NCI-H748 treated with DMSO at 0.1 percent for 48 hours (cell line): ENCODE measurements at places on chromosomes 1 and 21.

DNA sequence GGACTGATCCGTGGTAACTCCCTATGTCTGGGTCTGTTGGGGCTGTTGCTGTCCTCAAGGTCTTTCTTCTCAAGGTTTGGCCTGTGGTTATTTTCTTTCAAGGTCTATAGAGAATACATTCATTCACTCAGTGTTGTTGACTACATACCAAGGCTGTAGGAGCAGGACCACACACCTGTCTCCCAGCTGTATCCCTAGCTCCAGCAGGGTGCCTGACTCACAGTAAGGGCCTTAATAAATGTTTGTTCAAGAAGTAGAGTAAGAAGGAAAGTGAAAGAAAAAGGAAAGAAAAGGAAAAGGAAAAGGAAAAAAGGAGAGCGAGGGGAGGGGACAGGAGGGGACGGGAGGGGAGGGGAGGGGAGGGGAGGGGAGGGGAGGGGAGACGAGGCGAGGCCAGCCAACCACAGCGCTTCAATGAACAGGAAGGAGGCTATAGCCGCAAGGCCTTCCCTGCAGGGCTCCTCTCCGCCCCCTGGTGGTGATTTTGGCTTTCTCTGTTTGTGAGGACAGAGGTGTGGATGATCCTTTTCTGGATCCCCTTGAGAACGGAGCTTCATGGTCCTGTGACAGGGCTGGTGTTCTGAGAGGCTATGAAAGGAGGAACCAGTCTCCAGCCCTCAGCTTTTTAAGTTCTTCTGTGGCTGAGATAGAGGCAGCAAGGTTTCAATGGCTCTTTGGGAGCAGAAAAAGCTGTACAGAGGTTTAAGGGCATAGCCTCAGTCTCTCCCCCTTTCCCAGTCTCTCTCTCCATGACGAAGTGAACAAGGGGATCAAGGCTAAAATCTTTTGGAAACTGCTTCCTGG, 30.6 kb upstream of the LCE5A start:
- DNase-seq = no peak

DNA sequence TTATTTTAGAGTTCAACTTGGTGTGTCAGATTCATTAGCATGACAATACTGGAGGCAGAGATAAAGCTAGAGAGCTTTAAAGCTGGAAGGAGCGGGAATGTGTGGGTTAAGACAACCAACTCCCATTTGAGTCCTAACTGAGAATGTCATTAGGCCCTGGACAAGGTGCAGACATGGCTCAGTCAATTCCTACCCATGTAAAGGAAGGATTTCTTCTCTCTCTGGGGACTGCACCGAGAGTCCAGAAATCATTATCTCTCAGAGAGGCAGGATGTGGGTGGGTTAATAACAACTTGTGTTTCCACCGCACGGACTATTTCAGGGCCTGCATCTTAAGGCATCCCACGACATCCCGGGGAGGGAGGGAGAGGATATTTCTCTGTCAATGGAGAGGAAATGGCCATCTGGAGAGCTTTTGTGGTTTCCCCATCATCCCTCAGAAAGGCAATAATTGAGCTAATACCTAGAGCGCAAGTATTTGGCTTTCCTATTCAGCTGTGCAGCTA, 46.7 kb upstream of the SARS1 start:
- DNase-seq = no peak

DNA sequence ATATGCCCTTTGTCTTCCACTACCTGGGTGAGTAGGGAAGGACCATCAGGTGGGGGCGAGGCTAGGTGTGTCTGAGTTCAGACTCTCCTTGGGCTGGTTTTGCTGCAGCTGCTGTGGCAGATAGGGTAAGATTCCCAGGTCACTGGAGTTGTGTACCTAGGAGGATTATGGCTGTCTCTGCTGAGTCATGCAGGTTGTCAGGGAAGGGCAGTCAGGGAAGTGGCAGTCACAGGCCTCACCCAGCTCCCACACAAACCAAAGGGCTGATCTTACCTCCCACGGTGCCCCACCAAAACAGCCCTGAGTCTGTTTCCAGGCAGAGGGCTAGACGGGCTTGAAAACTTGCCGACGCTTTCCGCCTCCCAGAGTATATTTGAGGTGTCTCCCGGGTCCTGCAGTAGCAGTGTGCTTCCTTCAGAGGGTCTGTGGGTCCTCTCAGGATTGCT, 201.6 kb upstream of the PLXNA2 start:
- DNase-seq = no peak

- no peak for DNase-seq
These were observed 89.3 kb downstream of the CDC14A start for GRCh38 chr1:100441651-100442050.

DNA sequence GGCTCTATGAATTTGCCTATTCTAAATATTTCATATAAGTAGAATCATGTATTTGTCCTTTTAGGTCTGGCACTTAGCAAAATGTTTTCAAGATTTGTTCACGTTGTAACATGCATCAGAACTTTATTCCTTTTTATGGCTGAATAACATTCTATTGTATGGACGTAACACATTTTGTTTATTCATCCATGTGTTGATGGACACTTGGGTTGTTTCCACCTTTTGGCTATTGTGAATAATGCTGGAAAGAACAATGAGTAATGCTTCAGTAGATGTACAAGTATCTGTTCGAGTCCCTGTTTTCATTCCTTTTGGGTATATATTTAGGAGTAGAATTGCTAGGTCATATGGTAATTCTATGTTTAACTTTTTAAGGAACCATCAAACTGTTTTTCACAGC, 24.7 kb downstream of the SLC35A3 start:
- DNase-seq = no peak

DNA sequence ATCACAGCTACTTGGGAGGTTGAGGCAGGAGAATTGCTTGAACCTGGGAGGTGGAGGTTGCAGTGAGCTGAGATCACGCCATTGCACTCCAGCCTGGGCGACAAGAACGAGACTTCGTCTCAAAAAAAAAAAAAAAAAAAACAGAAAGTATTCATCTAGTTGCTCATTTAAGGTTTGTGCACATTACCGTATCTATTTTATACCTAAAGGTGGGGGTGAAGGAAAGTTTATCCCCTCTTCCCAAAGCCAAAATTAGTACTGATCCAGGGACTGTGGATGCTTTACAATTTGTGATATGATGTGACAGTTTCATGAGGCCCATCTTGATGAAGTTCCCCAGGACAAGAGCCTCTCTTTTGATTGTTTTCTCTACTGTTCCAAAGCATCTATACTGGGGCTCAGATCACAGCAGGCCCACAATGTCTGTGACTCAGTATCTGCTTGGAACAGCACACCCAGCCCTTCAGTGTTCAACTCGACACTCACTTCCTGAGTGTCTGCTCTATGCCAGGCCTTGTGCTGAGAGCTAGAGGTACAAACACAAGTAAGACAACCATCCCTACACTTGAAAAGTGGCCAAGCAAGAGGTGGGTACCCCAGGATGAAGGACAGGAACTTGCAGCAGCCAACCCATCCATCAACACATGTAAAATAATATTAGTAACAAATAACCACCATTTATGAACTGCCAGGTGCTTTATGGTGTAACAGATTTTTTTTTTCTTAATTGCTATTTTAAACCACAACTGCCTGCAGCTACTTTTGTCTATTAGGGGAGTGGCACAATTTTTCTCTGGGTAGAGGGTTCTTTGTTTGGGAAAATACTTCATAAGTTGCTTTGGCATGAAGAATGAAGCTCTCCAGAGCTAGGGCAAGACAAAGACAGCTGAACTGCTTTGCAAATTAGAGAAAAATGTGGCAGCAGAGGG, 29.0 kb upstream of the KHDRBS1 start:
- no peak for DNase-seq

GRCh38 chr1:199684686-199685273, 342.7 kb upstream of the NR5A2 start:
- DNase-seq = peak; percentile 76

- DNase-seq = no peak
These were observed 167.3 kb downstream of the KAZN start for GRCh38 chr1:14765773-14766172.

DNA sequence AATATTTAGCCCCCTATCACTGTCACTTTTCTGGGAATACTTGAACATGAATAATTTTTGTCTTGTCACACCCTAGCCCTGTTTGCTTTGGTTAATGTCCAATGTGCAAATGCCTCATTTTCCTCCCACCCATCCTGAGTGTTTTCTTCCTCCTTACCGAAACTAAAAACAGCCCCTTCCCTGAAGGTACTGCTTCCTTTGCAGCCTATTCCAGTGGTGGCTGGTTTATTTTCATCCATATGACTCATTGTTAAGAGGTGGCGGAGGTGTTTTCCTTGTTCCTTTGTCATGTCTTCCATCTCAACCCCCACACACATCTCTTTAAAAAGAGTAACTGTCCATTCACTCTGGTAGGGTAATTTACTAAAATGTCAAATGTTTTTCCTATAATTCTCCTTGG, 40.4 kb downstream of the CD55 start:
- DNase-seq = no peak

GRCh38 chr1:151344291-151344690, 2.8 kb downstream of the RFX5 start:
- no peak for DNase-seq
